ENCODE measurements at places on chromosomes 1 and 21. TPM values are rescaled to one million over a fixed set of nuclear protein-coding genes. Genes with fewer than 3 reads are reported as not detected.
A peak's percentile ranks its signal among the peaks of the same experiment; 100 is the strongest.

Gene PROK1
- not detected for total RNA-seq

Gene ANGPTL1
- total RNA-seq = 6.6 TPM

Gene SERTAD4
- 16.7 TPM for total RNA-seq

Gene SEC16B
- total RNA-seq = 4.8 TPM

DNA sequence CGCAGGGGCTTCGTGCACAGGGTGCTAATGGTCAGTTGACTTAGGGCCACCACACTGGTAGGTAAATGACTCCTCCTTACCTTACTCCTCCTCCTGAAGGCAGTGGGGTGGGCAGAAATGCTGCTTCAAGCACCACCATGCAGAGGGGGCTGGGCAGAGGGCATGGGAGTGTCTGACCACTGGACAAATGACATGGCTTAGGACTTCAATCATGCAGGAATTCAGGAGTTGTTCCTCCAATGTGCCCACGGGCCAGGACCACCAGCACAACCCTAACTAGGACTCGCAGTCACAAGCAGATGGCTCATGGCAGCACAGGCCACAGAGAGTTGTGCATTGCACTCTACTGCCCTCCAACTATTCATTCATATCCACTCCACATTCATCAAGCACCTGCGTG is 65.7 kb downstream of the KCND3 start:
- no peak for DNase-seq

GRCh38 chr1:113804421-113805255 is 7.6 kb downstream of the RSBN1 start:
- DNase-seq = peak; percentile 89

DNA sequence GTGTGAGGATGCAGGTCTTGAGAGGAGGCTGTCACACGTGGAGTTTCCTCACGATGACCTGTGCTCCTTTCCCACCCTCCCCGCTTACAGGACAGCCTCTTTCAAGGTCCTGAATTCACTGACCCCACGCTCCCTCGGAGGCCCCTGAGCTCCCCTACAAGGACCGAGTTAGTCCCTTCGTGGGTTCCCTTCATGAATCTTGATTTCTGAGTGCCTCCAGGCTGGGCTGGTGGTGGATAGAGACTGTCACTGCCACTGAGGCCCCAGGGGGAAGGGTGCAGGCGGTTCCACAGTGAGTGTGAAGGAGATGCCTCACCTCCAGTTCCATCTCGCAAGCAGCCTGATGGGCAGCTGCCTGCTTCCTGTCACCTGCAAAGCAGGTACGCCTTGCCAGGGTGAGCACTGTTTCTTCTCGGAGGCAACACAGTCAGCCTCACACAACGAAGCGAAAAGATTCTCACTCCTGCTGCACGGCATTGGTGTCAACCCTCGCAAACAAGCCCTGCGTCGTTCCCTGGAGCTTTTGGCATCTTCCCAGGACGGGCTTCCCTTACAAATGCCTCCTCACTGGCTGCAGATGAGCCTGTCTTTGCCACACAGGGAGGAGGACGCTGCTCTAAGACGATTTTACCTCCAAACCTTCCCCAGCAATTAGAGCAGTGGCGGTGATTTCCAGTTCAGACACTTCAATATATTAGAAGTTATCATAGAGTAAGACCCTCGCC is 26.7 kb upstream of the PCP4 start:
- DNase-seq = no peak

DNA sequence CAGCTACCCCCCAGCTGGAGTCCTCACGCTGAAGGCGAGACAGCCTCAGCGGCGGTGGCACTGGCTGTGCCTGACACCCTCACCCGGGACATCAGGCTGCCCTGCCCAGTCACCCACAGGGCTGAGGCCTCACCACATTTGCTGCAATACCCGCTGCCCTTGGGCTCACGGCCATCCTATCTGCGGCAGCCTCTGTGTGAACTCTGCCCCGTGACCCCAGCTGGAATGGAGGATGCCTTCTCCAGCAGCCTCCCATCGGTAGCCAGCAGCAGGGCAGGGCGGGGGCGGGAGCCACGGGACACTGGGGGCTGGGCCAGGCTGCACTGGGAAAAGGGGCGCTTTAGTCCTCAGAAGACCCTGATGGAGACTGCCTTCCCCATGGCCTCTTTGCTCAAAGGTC is 112.4 kb upstream of the ZBTB40 start:
- DNase-seq = no peak

- DNase-seq = no peak
Observed at GRCh38 chr1:227887697-227888403, 59.9 kb downstream of the WNT9A start.

DNA sequence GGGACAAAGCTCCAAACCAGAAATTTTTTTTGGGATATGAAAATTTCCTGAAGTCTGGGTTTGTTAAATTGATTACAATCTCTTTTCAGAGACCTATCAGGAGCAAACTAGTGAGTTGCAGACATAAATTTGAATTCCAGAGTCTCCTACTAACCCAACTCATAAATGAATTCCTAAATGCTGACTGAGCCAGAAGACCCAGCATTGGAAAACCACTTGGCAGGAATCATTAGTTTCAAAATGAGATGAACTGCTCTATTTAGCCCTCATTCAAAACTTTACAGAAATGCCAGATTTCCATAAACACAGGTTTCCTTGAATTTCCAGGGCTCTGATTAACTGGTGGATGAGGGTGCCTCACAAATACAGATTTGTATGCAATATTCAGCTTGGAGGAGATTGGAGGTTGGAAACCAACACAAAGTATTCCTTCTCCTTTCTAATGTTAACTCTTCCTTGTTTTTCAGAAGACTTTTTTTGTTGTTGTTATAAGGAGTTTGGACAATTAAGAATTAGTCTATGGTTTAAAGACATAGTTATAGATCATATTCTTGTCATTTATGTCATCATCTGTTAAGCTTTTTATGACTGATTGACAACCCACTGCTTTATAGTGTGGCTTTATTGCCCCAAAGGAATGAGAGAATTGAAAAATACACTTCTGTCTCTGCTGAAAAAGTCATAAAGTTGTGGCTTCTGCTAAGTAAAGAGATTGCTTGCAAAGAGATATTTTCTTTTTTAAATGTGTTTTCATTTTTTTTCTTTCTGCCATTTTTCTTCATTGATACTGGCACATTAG is 222.8 kb downstream of the HLX start:
- DNase-seq = peak; percentile 83

GRCh38 chr21:20661246-20661645 is 337.0 kb upstream of the NCAM2 start:
- no peak for DNase-seq

Gene PHF13
- 14.7 TPM for total RNA-seq

Gene SYT2
- not detected for total RNA-seq

Gene FCMR
- total RNA-seq = not detected

DNA sequence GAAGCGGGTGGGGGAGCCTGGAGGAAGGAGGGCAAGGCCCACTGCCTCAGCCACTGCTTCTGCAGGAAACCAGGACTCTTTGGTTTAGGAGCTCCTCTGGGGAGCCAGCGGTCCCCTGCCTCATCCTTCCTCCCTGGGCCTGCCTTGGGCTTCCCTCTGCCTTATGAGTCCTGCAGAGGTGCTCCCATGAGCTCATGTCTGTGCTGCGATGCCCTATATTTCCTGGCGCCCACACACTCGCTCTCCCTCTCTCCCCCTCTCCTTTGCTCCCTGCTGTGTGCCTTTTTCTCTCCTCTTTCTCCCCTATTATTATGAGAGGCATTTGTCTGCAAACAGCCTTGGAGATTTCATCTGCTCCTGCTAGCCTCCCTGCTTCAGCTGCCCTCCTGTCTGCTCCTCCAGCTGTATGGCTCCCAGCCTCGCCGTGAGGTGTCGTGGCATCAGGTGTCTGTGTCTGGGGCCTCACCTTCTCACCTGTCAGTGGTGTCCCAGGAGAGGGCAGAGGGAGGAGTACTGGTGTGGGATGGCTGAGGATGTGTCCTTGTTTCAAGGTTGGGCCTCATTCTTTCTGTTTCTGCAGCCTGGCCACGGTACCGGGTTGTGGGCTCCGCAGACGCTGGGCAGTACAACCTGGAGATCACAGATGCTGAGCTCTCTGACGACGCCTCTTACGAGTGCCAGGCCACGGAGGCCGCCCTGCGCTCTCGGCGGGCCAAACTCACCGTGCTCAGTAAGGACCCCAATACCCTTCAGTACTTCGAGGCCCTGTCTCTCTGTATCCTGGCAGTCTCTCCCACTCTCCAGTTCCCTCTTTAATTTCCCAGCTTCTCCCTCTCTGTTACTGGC is 84.2 kb downstream of the KIRREL1 start:
- no peak for DNase-seq

DNA sequence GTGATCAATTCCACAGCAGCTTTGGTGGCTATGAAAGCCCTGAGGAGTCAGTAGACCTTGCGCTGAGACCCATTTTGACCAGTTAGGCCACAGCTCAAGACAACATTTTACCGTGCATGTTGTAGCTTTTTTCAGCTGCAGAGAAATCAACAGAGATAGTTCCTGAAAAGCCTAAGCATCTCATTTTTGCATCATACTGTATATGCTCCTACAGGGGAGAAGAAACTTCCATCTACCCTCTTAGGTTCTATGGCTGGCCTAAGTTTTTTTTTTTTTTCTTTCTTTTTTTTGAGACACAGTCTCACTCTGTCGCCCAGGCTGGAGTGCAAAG is 24.8 kb upstream of the EYA3 start:
- no peak for DNase-seq

Gene FMOD
- 6.6 TPM for total RNA-seq

Gene SLC35D1
- total RNA-seq = 12.6 TPM

Gene RHBDL2
- not detected for total RNA-seq

- DNase-seq = peak; percentile 72
Observed at GRCh38 chr1:64343105-64343822, 126.7 kb upstream of the CACHD1 start.

Gene HHAT
- total RNA-seq = 8.5 TPM

- no peak for DNase-seq
Observed at GRCh38 chr1:41571041-41571440, 86.6 kb upstream of the EDN2 start.

DNA sequence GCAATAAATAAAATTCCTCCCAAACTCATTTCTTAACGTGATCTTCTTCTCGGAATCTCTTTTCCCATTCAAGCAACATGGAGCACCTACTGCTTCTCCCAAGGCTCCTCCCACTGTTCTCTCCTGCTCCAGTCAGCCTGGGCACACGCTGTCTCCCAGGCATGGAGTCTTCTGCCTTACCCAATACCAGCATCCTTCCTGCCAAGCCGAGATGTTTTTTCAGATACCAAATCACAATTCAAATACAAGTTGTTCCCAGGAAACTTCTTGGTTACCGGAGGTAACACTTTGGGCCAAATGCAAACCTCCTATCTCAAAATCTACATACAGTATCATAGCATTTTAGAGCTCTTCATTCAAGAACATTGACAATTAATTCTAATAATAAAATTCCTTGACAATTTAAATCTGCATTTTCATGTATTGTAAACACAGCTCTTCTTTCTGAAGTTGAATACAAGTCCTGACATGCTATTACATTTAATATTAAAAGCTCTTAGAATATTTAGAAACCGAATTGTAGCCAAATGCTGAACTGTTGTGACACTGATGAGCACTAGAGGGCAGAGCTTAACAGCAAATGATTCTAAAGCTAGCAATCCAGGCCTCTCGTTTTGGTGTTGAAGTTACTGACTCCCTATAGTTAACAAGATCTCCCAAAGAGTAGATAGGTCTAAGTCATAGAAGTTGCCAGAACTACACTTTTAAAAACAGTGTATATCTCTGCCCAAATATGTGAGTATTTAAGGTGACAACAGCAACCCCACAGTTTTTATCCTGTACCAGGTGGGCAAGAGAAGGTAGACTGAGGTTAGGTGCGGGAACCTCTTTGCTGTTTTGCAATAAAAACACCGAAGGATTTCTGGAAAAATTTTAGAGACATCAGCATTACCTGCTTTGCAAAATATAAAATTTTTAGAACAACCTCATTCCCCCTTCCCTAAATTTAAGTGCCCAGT is 52.3 kb downstream of the BCAR3 start:
- DNase-seq = peak; percentile 91

DNA sequence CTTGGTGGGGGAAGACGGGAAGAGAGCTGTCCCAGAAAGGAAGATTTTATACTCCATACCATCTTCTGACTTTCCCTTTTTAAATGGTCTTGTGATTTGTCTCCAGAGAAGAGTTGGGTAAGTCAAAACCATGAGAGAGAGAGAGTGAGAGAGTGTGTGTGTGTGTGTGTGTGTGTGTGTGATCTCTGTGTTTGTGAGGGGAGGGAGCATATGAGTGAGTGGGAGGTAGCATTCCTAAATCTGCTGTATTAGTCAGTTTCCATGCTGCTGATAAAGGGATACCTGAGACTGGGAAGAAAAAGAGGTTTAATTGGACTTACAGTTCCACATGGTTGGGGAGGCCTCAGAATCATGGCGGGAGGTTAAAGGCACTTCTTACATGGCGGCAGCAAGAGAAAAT is 102.0 kb upstream of the VANGL1 start:
- DNase-seq = peak; percentile 53

GRCh38 chr1:213985209-213986019 is 2.4 kb upstream of the PROX1 start:
- DNase-seq = no peak

GRCh38 chr21:42624095-42624790 is 29.2 kb upstream of the PDE9A start:
- DNase-seq = no peak
